Left cardiac atrium (tissue), 4 donors: ENCODE measurements at places on chromosomes 13 and 19. TPM values are rescaled to one million over a fixed set of nuclear protein-coding genes. Genes with fewer than 3 reads are reported as not detected.

GRCh38 chr13:29439601-29440388, 155.7 kb downstream of the SLC7A1 start:
- DNase-seq = no peak

Gene RPL28
- 789 TPM for total RNA-seq

DNA sequence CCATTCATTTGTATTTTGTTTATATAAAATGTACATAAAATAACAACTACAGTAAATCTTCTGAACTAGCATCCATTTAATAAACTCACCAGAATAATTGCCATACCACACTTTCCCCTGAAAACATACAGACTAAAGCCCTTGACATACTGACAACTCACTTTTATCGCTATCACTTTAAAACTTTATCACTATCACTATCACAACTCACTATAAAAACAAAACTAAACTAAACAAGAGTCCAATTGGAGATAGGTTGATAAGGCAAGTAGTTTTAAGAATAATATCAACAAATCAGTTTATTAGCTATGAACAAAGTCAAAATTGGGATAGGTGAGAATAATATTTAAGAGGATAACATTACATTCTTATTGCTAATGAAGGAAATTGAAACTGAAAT, 108.9 kb downstream of the SLITRK6 start:
- DNase-seq = no peak

DNA sequence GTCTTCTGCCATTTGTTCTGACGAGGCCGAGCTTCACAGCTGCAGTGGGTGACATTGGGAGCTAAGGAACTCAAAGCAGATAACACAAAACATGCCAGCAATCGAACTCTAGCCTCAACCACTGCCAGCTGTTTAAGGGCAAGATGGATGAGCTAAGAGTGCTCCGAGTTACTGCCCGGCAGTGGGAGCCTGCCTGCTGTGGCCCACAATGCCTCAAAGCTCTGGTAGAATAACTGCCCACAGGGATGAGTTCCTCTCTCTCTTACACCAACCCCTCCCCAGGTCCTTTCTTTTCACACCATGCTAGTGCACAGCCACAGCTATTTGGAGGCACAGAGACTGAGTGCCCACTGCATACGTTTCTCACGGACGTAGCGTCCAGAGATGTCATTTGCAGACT, 330.5 kb downstream of the FGF9 start:
- no peak for DNase-seq

DNA sequence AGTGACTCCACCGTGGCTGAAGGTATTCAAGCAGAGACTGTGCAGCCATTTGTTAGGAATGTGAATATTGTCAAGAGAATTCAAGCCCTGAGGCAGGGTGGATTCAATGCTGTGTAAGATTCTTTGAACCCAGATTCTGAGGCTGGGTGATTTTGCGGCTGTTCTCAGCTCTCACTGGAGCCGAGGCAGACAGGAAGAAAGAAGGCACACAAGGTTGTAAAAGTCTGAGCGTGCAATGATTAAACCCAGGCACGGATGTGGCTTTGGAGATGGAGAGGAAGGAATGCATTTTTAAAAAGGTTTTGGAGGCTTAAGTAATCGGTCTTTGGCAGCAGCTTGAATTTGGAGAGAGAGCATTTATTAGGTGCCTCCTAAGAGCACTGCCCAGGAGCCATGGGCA, 187.9 kb downstream of the KATNAL1 start:
- no peak for DNase-seq

DNA sequence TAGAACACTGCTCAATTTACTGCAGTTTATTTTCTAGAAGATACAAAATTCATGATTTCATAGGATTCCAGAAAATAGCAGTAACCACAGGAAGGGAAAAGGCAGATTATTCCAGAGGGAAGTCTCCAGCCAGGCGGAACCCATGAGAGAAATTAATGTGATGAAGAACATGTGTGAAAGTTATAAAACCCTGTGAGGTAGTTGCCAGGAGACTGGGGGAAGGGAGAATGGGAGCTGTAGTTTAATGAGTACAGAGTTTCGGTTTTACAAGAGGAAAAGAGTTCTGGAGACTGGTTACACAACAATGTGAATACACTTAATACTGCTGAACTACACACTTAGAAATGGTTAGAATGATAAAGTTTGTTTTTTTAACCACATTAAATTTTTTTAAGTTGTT, 14.2 kb upstream of the PDX1 start:
- DNase-seq = no peak

DNA sequence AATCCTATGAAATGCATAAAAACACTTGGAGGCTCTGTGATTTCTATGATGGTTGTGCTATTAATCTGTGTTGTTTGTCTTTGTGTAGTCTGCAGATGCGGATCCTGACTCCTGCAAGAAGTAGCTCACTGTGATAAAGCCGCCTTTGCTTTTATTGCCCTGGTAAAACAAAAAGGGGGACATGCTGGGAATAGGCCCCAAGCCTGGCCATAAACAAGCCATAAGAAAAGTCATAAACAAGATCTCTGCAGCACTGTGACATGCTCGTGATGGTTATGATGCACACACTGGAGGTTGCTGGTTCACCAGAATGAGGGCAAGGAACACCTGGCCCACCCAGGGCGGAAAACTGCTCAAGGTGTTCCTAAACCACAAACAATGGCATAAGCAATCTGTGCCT, 26.6 kb upstream of the ZNF266 start:
- no peak for DNase-seq

Gene F10
- 17.5 TPM for total RNA-seq

Gene WDR83
- total RNA-seq = 7.8 TPM

GRCh38 chr13:111280681-111281585, 39.5 kb upstream of the TEX29 start:
- DNase-seq = no peak

Gene TLE6
- 0.65 TPM for total RNA-seq

DNA sequence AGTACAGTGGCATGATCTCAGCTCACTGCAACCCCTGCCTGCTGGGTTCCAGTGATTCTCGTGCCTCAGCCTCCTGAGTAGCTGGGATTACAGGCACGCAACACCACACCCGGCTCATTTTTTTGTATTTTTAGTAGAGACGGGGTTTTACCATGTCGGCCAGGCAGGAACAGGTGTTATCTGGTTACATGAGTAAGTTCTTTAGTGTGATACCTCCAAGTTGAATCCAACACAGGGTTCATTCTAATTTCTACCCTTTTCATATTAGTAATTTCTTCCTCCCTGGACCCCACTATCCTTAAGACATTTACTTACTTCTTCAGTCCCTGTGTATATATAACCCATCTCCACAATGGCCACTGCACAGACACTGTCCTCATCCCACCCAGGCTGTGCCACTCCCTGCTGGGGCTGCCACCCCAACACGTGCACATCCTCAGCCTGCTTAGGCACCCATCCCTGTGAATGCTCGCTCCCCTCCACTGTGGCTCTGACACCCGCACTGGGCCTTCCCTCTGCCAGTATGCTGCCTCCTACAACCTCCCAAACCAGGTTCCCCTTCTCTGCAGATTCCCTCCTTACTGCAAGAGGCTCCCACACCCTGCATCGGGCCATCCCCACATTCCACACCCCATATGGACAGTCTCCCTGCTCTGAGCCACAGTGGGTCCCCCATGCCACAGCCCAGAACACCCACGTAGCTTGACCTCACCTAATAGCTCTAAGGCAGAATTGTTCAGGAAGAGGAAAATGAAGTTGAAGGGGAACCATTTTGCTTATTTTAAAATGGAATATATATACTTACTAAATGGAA, 147.1 kb downstream of the TBC1D4 start:
- no peak for DNase-seq

- no peak for DNase-seq
Measured at GRCh38 chr13:50810998-50811397, 32.5 kb downstream of the DLEU7 start.

GRCh38 chr19:17418710-17419109, 1.1 kb upstream of the MVB12A start:
- no peak for DNase-seq

- no peak for DNase-seq
Measured at GRCh38 chr19:39052846-39053245, 20.5 kb upstream of the FBXO27 start.

Gene FBN3
- total RNA-seq = not detected

Gene ZNF492
- total RNA-seq = 0.32 TPM

- peak; percentile 34 for DNase-seq
Measured at GRCh38 chr13:33349288-33349985, 63.9 kb upstream of the STARD13 start.

DNA sequence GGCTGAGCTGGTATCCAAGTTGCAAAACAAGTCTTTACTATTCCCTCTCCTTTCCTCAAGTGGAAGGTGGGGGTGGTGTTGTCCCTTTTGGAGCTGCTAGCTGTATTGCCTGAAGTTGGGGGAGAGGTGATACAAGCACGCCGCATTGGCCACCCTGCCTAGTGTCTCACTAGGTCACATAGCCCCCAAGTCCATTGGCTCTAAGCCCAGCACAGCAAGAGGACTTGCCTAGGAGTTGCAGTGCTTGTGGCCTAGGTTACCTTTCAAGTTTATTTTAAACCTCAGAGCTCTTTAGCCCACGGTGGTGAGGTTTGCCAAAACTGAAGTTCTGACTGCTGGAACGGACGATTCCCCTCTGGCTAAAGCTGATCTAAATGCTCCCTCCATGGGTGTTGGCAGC, 5.3 kb upstream of the DNAJC3 start:
- no peak for DNase-seq

- no peak for DNase-seq
Measured at GRCh38 chr13:36778083-36778671, 40.8 kb upstream of the RFXAP start.

Gene DAND5
- total RNA-seq = 7.0 TPM

DNA sequence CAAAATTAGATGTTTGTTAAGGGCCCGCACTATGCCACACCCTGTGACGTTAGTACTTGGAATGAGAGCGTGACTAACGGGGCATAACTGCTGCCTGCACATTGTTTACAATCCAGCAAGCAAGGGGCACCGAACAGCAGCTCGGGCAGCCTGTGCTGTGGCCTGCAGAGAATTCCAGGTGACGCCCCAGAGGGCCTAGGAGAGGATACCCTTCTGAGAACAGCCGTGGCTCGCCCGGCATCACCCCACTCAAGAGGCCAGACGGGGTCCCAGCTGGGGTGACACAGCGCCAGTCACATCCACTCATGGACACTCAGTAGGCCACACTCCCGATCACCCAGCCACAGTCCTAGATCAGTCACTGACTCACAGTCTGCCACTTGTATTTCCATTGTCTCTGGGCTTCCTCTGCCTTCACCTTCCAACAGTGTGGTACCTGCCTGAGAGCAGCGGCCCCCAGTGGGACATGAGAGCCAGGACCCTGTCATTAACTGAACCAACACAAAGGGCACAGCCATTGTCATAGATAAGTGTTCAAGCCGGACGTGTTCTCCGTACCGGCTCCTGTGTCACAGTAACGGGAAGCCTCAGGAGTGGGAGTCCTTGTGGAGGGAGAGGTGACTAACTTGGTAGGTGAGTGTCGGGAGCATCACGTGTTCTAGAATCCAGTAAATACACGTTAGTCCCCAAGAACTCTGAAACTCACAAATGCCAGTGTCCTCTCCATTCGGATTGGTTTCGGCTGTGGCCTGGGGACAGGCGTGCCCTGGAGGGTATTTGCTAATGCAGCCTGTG, 7.5 kb downstream of the ZNF331 start:
- no peak for DNase-seq

Gene KLK10
- 0.26 TPM for total RNA-seq

GRCh38 chr19:39133431-39134270, 8.1 kb downstream of the PAK4 start:
- no peak for DNase-seq

- no peak for DNase-seq
Measured at GRCh38 chr13:37418490-37418889, 180.1 kb downstream of the POSTN start.

DNA sequence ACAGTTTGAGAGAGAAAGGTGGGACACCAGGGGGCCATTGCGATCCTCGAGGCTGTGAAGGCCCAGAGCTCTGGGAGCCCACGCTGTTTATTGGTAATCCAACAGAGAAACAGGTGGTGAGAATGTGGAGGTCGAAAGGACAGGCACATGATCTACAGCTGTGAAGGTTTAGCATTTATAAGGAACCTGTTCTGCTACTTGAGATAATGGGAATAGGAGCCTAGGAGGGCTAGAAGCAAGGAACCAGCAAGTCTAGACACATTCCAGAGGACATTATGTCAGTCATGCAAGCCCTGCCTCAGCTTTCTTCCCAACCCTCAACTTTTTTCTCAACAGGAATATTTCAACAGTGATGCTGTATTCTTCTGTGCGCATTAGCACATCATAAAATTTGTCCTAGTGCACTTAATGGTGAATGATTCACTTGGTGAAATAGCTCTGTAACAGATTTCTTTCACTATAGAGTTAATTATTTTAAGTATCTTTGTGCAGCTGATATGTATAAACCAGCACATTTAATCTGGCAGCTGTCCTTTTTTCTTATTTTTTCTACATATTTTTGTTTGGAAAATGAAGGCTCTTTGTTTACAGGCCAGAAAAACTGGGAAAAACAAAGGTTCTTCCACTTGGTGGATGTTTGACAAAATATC, 25.4 kb downstream of the ZNF90 start:
- no peak for DNase-seq

GRCh38 chr19:52941941-52942385, 18.7 kb upstream of the ZNF888 start:
- peak; percentile 50 for DNase-seq

Gene ZNF132
- 7.3 TPM for total RNA-seq

DNA sequence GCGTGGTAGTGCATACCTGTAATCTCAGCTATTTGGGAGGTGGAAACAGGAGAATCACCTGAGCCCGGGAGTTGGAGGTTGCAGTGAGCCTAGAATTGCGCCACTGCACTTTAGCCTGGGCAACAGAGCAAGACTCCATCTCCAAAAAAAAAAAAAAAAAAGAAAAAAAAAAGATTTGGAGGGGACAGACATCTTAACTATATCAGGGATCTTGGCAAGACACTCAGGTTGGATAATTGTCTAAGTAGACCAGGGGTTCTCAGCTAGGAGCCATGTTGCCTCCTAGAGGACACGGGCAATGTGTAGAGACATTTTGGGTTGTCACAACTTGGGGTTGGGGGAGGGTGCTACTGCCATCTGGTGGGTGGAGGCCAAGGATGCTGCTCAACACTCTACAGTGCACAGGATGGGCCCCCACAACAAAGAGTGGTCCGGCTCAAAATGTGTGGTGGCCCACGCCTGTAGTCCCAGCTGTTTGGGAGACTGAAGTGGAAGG, 1.9 kb upstream of the ZNF580 start:
- DNase-seq = no peak
